ENCODE measurements at places on chromosomes 6 and 20. TPM values are rescaled to one million over a fixed set of nuclear protein-coding genes. Genes with fewer than 3 reads are reported as not detected.

DNA sequence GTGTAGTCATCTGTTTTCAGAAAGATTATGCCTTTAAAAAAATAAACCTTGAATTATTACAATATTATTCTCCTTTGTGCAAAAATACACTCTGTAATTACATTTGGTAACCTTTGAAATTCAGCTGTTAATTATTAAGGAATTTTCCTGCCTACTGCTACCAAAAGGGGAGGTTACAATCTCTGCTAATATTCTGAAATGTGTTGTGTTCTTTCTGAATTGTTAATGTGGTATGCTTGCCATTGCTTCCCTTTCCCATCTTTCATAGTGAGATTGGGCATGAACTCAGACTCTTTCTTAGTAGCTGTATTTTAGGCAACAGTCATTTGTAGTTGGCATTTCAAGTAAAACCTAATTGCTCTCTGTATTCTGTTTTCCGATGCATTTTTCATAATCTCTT lies 73.0 kb downstream of the PHF3 start:
- H3K27ac ChIP-seq = no peak overlapping the region
- peaks cover 20% of the 10 kb centered on the region for H3K4me1 ChIP-seq
- H3K27me3 ChIP-seq = no peaks in the 10 kb centered on the region
- no peak for DNase-seq
- H3K4me3 ChIP-seq = no peak overlapping the region

DNA sequence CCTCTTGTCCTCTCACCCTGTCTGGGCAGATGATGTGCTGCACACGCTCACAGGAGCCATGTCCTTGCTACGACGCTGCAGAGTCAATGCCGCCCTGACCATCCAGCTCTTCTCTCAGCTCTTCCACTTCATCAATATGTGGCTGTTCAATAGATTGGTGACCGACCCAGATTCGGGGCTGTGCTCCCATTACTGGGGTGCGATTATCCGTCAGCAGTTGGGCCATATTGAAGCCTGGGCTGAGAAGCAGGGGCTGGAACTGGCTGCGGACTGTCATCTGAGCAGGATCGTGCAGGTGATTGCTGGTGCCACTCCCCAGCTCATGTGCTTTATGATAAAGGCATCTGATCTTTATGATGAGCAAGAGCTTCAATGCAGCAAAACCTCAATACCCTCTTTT lies 82.3 kb upstream of the KIF25 start:
- no peak overlapping the region for H3K27ac ChIP-seq
- no peak overlapping the region for H3K4me3 ChIP-seq
- peak; percentile 16 for DNase-seq
- peaks cover 5% of the 10 kb centered on the region for H3K36me3 ChIP-seq

DNA sequence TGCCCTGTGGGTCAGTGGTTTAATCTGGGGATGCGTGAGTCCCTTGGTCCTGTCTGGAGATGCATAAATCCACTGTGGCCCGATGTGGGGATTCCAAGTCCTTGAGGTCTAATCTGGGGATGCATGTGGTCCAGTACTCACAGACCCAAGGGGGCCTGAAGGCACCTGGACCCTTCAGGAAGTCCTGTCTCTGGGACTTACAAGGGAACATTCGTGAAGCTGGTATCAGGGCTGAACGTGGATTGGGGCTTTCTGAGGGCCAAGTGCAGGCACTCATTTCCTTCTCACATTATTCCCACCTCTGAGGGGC lies 25.2 kb upstream of the GTSF1L start:
- DNase-seq = no peak
- H3K27ac ChIP-seq = peak overlapping the region; percentile 98
- H3K4me3 ChIP-seq = peak overlapping the region; percentile 53
- no peaks in the 10 kb centered on the region for H3K27me3 ChIP-seq

DNA sequence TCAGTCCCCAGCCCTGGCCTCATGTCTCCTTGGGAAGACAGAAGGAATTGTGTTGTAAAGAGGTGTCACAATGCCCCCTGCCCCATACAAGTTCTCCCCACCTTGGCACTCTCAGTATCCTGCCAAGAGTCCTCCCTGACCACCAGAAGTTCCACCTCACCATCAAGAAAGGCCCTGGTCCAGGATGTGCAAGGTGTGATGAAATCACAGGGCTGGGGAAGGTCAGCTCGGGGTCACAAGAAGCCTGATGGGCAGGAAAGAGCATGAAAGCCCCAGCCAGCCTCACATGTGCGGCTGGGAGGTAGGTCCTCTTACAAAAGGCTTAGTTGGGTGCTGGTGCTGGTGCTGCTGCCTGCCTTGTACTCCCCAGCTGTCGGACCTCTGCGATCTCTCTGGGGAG lies 12.9 kb upstream of the C6orf132 start:
- no peaks in the 10 kb centered on the region for H3K36me3 ChIP-seq
- H3K27me3 ChIP-seq = peaks cover 4% of the 10 kb centered on the region
- H3K4me3 ChIP-seq = no peak overlapping the region
- H3K27ac ChIP-seq = no peak overlapping the region
- no peaks in the 10 kb centered on the region for H3K4me1 ChIP-seq
- no peak for DNase-seq

DNA sequence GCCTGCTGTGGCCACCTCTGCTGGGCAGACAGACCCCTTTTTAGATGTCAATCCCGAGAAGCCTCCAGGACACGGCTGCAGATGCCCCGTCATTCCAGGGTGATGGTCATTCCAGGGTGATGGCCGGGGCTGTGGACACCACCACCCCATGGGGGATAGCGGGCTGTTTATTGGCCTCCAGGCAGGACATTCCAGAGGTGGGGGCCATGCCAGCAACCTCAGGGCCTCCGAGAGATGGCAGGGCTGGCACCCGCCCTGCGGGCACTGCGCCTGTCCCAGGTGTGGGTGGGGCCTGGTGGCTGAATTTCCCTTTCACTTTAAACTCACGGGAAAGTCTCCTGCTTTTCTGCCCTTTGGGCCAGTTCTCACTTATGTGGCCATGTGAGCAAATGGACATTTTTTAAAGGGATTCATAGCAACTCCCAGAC lies 14.5 kb downstream of the COL9A3 start:
- H3K27me3 ChIP-seq = no peaks in the 10 kb centered on the region
- no peak overlapping the region for H3K4me3 ChIP-seq
- H3K36me3 ChIP-seq = no peaks in the 10 kb centered on the region
- H3K4me1 ChIP-seq = peaks cover 7% of the 10 kb centered on the region
- no peak for DNase-seq

DNA sequence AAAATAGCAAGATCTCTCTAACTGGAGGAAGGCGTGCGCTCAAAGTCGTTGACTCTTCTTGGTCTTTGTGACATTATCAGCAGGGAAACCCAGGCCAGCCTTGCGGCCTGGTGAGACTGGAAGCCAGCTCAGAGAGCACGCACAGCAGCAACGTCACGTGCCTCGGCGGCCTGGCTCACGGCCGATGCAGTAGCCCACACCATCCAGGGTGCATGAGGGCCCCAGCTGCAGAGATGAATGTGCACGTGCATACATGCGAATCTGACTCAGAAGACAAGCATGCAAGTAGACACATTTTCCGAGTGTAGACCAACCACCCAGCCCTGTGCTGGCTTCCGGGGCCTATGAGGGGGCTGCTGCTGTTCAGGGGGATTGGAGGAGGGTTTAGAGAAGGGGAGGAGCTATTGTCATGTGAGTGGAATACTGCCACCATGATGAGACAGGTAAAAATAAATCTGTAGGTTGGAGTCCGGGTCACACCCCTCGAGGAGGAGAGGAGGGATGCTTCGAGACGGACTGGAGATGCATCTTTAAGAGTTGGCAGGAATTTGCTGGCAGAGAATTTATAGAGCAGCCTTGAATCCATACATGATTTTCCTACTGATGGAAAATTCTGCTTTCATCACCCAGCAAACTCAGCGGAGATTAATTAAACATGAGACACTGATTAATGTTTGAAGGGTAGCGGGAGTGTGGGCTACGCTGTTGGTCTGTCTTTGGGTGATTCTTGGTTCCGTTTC lies 388.2 kb downstream of the CDH4 start:
- H3K36me3 ChIP-seq = no peaks in the 10 kb centered on the region
- H3K4me1 ChIP-seq = no peaks in the 10 kb centered on the region
- no peak overlapping the region for H3K27ac ChIP-seq
- no peak overlapping the region for H3K4me3 ChIP-seq
- no peak for DNase-seq
- H3K27me3 ChIP-seq = no peaks in the 10 kb centered on the region

- peaks cover 50% of the 10 kb centered on the region for H3K4me1 ChIP-seq
- H3K36me3 ChIP-seq = peaks cover 24% of the 10 kb centered on the region
- peak; percentile 88 for DNase-seq
- no peaks in the 10 kb centered on the region for H3K27me3 ChIP-seq
- peak overlapping the region; percentile 99 for H3K4me3 ChIP-seq
- H3K27ac ChIP-seq = peak overlapping the region; percentile 99
These were observed 796 bp downstream of the SENP6 start for GRCh38 chr6:75602246-75603105.

The CLVS2 gene
- total RNA-seq = not detected

The OSER1 gene
- 22.7 TPM for total RNA-seq

The POM121L2 gene
- not detected for total RNA-seq

The RAD21L1 gene
- not detected for total RNA-seq

The CCM2L gene
- total RNA-seq = not detected
